Stimulated activated CD4-positive, alpha-beta T cell treated with anti-CD3 and anti-CD28 coated beads, Interleukin-1b, Interleukin-23, amount 100 ng/mL, for 1 hour (primary cell): ENCODE measurements at places on chromosomes 12 and 14.

- DNase-seq, result no peak
These were observed 10.8 kb downstream of the BMAL2 start for GRCh38 chr12:27343255-27344000.

GRCh38 chr12:99920353-99920960 lies 64.3 kb downstream of the ANKS1B start:
- no peak for DNase-seq

- DNase-seq, result no peak
These were observed 32.7 kb downstream of the FOS start for GRCh38 chr14:75311356-75311755.

DNA sequence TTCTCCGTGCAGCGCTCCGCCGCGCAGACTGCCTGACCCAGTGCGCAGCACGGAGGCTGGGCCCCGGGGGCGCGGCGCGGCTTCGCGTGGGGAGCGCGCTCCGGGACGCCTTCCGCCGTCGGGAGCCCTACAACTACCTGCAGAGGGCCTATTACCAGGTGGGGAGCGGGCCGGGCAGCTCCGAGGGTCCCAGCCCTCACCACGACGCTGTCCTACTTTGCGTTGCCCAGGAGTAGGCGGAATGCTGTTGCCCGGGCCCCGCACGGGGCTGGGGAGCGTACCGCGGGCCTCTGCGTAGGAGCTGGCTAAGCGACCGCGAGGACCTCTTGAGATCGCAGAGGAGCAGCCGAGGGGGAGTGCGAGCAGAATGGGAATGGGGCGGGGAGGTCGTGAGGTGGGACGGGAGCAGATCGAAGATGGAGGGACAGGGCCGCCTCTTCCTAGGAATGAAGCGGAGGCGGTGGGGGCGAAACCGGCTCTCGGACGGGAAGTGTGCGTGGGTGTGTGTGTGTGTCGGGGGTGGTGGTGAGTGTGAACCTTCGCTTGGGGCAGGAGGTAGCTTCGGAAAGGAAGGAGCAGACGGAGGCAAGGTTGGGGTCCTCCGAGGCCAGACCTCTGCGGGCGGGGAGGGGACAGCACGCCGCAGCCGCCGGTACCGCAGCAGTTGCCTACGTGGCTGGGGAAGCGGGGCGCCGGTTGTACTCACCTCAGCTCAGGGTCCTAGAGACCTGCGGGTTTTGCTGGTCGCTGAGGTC lies 751 bp downstream of the P3H3 start:
- DNase-seq, result no peak

DNA sequence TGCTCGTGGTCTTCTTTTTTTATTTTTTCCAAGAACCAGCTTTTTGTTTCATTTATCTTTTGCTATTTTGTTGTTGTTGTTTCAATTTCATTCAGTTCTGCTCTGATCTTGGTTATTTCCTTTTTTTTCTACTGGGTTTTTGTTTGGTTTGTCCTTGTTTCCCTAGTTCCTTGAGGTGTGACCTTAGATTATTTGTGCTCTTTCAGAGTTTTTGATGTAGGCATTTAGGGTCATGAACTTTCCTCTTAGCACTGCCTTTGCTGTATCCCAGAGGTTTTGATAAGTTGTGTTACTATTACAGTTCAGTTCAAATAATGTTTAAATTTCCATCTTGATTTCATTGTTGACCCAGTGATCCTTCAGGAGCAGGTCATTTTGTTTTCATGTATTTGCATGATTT lies 3.3 kb upstream of the SERPINA11 start:
- DNase-seq, result no peak
